ENCODE measurements at places on chromosomes 7 and 10.
A peak's percentile ranks its signal among the peaks of the same experiment; 100 is the strongest.

DNA sequence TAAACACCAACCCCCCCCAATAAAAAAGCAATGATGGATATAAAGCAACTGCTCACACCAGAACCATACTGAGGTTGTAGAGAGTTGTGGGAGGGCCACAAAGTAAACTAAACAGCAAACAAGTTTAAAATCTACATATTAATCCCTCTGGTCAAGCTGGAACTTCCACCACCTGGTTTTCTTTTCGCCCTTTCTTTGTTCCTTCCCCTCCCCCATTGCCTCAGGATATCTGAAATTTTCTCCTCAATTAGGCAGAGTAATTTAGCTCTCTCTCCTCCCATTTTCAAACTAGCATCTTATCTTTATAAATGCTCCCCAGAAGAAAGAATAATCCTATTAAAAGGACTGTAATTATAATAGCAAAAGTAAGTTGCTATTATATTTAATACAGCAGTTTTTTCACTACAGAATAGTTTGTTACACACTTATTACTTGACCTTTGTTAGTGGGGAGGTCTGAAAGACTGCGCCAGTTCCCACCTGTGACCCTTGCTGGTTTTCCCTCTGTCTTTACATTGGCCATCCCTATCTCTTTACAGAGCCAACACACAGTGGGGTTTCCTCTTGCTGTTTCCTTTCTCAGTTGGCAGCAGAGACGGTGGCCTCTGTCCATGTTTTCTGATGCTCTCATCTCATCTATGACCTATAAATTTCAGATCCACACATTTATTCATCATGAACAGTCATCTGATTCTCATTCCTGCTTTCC lies 235.4 kb downstream of the RNLS start:
- no peak for DNase-seq

- peak; percentile 7 for DNase-seq
Observed at GRCh38 chr10:125284875-125285597, 124.7 kb upstream of the CTBP2 start.

DNA sequence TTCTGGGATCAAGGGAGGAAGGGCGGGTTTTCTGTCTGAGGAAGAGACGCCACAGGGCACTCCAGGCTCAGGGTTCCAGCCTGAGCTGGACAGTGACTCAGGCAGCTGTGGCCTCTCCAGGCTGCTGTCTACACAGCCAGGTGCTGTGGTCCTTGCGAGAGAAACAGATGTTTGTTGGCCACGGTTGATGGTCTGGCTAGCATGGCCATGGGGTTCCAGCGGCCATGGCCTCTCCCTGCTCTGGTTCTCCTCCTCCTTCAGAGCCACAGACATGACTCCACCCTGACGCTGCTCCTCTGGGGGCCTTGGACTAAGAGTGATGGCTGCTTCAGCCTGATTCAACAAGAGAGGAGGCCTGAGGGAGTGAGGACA lies 75.9 kb downstream of the AFAP1L2 start:
- DNase-seq = no peak

DNA sequence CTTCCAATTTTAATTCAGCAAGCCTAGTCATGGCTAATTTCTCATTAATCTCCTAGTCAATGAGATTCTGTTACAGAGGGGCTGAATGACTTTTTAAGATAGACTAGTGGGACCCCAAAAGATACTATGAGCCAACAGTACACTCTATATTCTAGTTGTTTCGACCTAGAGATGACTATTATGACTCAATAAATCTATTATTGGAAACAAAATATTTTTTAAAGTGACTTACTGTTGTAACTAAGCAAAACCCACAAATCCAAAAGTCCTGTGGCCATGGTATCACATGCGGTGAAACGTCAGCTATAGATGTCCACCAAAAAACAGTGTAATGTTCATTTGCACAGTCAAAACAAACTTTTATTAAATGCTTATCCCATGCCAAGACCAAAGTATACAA lies 95.3 kb upstream of the ADO start:
- DNase-seq = no peak

GRCh38 chr10:4786043-4786839 lies 39.8 kb upstream of the AKR1E2 start:
- DNase-seq = no peak

- no peak for DNase-seq
Observed at GRCh38 chr10:110286841-110287240, 17.9 kb downstream of the SMNDC1 start.

- no peak for DNase-seq
Observed at GRCh38 chr10:89458784-89459183, 44.4 kb downstream of the IFIT5 start.

GRCh38 chr7:47536661-47537611 lies 45.0 kb downstream of the TNS3 start:
- DNase-seq = no peak

- DNase-seq = no peak
Observed at GRCh38 chr7:73395538-73396503, 37.8 kb upstream of the FZD9 start.

GRCh38 chr10:98344589-98345038 lies 70.4 kb downstream of the PYROXD2 start:
- DNase-seq = no peak

DNA sequence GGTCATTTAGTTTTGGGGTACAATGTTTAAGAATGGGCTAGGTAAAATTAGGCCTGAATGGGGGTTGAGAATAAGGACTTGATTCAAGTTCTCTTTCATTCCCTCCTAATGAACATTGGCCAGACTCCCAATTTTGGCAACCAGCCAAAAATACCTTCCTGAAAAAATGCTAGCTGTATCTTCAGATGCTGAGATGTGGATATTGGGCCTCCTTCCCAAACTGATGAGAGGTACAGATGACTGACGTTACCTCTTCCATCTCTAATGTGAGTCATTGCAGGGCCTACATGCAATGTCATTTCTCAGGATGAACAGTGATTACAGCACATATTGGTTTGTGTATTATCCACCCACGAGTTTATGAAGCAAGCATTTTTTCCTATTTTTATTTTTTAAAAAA lies 151.6 kb downstream of the SND1 start:
- DNase-seq = no peak

- DNase-seq = no peak
Observed at GRCh38 chr7:114857605-114858004, 64.3 kb upstream of the MDFIC start.

DNA sequence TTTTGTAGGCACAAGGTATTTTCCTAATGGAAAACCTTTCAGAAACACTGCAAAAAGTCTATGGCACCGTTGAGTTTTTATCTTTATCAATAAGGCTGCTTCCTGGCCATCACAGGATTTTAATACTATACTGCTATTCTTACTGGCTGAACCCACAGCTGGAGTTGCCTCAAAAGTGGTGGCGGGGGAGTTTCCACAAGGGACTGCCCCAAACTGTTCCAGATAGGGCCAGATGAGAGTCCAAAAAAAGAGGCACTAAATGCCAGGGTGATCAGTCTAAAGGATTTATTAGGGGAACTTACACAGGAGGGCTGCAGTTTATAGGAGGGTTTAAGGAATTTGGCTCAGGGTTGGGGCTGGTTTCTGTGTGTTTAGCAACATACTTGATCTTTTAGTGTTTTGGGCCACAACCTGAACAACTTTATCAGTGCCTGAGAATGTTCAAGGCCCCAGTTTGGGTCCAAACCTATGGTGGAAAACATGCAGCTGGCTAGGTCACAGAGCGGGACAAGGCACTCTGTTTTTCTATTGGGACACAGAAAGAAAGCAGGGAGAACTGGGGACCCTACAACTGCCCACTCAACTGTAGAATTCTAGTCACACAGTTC lies 41.4 kb downstream of the STAM start:
- no peak for DNase-seq

GRCh38 chr7:69674701-69675182 lies 76.5 kb downstream of the AUTS2 start:
- no peak for DNase-seq

- no peak for DNase-seq
Observed at GRCh38 chr7:117118579-117119180, 165.4 kb downstream of the ST7 start.

GRCh38 chr7:151129960-151130591 lies 37.4 kb downstream of the GBX1 start:
- DNase-seq = no peak

DNA sequence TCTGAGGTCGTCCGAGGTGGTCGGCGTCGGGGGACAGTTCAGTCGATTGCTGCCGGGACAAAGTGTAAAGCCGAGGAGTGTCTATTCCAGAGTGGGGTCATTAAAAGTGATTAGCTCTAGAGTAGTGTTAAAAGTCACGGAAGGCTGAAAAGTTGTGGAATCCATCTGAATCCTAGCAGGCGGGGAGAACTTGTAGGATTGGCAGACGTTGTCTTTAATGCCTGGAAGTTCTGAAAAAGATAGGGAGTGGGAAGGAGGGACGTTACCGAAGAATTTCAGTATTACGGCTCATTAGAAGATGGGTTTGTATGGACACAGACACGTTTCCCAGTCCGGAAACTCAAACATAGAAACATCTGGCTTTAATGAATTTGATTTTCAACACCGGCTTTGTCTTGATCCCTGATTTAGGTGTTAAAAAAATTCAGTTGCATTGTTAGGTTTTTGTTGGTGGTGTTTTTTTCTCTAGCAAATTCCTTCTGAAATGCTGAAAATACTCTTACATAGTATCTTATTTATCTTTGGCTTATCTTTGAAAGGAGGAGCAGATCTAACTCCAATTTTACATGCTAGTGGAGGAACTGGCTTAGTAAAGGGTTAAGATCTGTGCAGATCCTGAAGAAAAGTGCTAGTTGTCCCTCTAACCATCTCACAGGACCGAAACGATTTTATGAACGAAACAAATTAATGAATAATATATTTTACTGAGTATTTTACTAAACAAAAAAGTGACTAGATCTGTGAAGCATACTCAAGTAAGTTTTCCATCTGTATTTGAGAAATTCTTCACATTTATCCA lies 900 bp downstream of the MKLN1 start:
- DNase-seq = no peak

- DNase-seq = no peak
Observed at GRCh38 chr7:50644114-50644513, 78.9 kb upstream of the DDC start.

- no peak for DNase-seq
Observed at GRCh38 chr7:2005786-2006185, 227.0 kb downstream of the MAD1L1 start.

DNA sequence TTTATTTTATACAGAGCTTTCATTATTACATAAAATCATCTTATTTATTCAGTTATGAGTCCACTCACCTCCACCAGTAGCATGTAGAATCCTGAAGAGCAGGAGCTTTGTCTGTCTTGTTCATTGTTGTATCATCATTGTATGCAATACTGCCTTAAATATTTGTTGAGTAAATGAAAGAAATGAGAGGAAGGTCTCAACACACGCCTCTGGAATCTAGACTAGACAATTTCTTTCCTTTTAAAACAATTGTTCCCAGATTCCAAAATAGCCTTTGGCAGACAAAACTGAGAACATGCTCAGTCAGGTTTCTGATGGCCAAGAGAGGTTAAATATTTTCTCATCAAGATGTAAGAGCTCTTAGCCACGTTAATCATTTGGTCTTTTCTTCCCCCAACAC lies 173.1 kb upstream of the AGR3 start:
- no peak for DNase-seq

DNA sequence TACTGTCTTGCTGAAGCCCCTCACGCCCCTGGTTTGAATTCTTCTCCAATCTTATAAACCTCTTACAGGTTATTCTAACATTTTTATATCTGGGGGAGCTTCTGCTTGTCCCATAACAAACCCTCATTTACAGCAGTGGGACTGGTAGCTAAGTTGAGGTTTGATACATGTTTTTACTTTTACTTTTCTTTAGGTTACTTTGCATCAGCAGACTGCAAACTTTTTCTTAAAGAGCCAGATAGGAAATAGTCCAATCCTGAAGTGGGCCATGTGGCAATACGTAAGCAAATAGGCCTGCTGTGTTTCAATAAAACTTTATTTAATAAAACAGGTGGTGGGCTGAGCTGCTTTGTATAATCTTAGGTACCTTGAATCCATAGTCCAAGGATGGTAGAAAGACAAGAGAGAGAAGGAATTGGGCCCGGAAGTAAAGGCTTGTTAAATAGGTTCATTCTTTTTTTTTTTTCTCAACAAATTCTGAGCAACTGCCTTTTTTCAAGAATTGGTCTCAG lies 27.3 kb downstream of the RAB18 start:
- no peak for DNase-seq

DNA sequence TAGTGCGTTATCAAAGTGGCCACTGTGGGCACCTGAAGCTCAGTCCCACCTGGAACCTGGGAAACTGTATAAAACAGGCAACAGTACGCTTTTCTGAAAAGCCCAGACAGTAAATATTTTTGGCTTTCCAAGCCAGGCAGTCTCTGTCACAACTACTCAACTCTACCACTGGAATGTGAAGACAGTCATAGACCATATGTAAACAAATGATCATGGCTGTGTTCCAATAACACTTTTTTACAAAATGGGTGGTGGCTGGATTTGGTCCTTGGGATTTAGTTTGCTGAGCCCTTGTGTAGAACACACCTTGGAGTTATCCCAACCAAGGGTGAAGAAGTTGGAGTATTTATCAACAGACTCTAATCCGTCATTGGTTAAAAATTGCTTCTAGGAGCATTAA lies 259.9 kb downstream of the SKIDA1 start:
- no peak for DNase-seq

DNA sequence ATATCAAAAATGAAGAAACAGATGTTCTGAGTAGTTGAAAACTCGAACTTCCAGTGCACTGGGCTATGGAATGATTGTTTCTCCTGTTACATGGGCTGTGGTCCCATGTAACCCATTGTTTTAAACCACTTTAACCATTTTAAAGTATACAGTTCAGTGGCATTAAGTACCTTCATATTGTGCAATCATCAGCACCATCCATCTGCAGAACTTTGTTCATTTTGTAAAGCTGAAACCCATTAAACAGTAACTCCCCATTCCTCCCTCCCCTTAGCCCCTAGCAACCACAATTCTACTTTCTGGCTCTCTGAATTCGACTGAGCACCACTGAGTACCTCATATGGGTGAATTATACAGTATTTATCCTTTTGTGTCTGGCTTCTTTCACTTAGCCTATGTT lies 217.4 kb downstream of the LRMDA start:
- no peak for DNase-seq

GRCh38 chr7:158722574-158723237 lies 18.1 kb upstream of the NCAPG2 start:
- no peak for DNase-seq

DNA sequence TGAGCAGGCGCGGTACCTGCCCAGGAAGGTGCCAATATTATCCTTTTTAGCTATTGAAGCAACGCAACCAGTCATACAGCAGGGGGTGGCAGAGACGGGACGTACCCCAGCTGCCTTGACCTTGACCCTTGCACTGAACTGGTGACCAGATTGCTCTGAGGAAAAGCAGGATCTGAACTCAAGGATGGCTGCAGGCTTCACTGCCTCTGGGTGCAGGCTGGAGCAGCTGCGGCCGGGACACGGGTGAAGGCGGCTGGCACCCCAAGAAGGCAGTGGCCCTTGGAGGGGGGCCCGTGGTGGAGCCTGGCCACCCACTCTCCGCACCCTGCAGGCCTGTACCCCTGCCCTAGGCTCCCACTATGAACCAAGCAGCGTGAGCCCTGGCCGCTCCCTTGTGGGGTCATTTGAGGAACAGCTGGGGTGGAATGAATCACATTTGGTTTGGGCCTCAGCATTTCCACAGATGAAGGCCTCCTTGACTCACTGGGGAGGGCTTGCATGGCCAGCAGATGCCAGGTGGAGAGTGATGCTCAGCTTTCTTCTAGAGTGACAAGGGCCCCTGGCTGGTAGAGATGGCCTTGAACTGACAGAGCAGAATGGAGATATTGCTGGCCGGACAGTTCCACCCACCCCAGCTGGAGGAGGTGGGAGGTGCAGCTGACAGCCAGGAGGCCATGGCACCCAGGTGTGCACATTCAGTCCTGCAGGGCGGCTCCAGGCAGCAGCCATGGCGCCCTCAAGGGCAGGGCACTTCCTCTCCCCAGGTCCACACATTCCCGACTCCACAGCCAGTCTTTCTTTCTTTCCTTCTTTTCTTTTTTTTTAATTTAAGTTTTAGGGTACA lies 218.7 kb downstream of the WDR37 start:
- DNase-seq = no peak
